Colonic mucosa (tissue), 4 donors: ENCODE measurements at places on chromosomes 12 and 14.
A peak's percentile ranks its signal among the peaks of the same experiment; 100 is the strongest.

GRCh38 chr14:105582639-105583038 is 56.3 kb downstream of the TMEM121 start:
- DNase-seq, result no peak

GRCh38 chr12:67968725-67969124 is 20.5 kb upstream of the IFNG-AS1 start:
- DNase-seq, result no peak

GRCh38 chr12:79615596-79616560 is 74.9 kb downstream of the PAWR start:
- no peak for DNase-seq

GRCh38 chr12:48863291-48863690 is 2.4 kb downstream of the RND1 start:
- no peak for DNase-seq

GRCh38 chr12:48999371-49000131 is at the start of gene DDN:
Gene DDN (minus strand): TSS chr12:48999375. CDS start chr12:48999287, 88 bp downstream.
- DNase-seq, result no peak

DNA sequence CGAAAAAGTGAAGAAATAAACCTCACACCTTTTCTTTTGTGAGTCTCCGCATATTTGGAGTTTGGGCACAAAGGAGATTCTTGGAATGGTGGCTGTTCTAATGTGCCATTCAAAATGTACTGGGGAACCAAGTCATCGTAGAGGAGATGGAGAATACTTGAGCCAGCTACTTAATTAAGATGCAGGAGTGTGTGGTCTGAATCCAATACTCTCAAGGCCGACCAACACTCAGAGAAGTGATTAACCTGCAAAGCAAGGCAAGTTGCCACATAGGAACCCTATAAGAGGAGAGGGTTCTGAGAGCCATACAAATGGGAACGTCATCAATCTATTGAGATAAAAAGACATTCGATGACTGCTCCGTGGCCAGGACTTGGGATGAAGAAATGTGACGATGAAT is 446.7 kb downstream of the GLT1D1 start:
- no peak for DNase-seq

DNA sequence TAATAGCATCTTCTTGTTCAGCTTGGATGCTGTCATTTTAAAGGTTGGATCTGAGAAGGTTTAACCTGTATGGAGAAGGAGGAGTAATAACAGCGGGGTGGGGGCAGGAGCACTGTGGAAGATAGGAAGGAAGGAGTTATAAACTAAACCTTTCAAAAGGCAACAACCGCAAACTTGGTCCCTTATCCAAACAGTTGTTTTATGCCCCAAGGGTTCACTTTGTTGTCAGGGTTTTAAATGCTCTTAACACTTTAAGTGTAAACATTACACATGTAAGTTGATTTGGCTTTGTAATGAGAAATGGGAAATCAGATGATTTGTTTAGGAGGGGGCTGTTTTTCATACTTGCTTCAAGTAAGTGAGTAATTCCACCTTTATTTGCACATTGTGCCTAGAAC is 3.0 kb downstream of the NPAS3 start:
- DNase-seq, result no peak

- no peak for DNase-seq
These were observed 172.2 kb downstream of the BRMS1L start for GRCh38 chr14:35998303-35998702.

- DNase-seq, result no peak
These were observed 202.4 kb upstream of the AMIGO2 start for GRCh38 chr12:47282206-47282605.

DNA sequence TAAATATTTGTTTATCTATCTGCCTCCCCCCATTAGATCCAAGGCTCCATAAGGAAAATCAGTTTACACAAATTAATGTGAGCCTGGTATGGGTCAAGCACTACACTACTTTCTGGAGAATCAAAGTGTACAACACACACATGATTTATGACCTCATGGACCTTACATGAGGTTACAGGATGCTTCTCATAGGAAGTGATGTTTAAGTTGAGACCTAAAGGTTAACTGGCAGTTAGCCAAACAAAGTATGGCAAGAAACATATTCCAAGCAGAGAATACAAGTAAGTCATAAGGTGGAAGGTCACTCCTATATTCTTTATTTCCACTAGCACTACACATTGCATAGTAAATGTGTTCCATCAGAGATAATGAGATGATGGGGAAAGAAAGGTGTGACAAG is 39.2 kb downstream of the OSBPL8 start:
- no peak for DNase-seq

- DNase-seq, result no peak
These were observed 22.1 kb downstream of the PRKCH start for GRCh38 chr14:61343471-61343870.

- DNase-seq, result no peak
These were observed 220.5 kb downstream of the PELI2 start for GRCh38 chr14:56338674-56339073.

- no peak for DNase-seq
These were observed 21.0 kb upstream of the CHST11 start for GRCh38 chr12:104435765-104436164.

GRCh38 chr12:52867642-52868041 is 18.8 kb upstream of the KRT78 start:
- peak; percentile 75 for DNase-seq

GRCh38 chr14:101476916-101477553 is 84.3 kb upstream of the DIO3 start:
- DNase-seq, result peak; percentile 80

DNA sequence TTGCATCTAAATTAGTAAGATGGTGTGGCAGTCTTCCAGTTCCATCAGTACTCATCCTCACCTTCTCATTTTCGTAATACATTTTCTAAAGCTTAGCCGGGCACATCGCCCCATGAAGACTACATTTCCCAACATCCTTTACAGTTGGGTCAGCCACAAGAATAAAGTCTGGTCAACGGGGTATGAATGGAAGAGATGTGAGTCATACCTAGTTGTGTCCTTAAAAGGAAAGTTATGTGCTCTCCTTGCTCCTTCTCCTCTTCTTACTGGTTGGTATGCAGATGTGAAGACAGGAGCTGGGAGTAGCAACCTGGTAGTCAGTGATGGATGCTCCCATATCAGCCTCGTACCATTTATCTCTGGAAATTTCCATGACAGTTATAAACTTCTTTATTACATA is 35.9 kb upstream of the EGLN3 start:
- no peak for DNase-seq

GRCh38 chr12:42853370-42854140 is 264.0 kb upstream of the PRICKLE1 start:
- DNase-seq, result no peak

DNA sequence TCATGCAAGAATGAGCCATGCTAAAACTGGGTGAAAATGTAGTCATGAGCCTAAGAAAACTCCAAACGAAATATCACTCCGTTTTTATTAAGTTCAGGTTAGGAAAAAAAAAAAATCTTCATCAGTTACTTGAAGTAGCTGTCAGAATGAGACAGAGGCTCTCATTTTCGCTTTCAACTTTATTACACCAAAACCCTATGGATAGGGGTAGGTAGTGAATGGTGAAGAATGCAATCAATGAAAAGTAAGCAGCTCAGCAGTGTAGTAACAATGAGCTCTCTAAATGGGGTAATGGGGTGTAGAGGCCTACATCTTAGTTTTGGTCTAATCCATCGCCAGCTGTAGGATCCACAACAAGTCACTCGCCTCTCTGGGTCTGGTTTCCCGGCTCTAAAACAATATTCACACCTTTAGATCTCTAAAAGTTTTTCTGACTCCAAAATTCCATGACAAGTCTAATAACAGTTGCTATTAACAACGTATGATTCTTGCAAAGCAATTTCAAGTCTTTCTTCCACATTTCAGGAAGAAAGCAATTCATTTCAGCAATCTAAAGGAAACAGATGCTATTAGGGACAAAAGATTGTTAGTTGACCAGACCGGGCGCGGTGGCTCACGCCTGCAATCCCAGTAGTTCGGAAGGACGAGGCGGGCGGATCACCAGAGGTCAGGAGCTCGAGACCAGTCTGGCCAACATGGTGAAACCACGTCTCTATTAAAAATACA is 1.7 kb downstream of the BTBD7 start:
- peak; percentile 48 for DNase-seq

GRCh38 chr14:55128386-55129085 is 516 bp upstream of the LGALS3 start:
- DNase-seq, result peak; percentile 26

- no peak for DNase-seq
These were observed 8.1 kb downstream of the CORO1C start for GRCh38 chr12:108722992-108723766.

DNA sequence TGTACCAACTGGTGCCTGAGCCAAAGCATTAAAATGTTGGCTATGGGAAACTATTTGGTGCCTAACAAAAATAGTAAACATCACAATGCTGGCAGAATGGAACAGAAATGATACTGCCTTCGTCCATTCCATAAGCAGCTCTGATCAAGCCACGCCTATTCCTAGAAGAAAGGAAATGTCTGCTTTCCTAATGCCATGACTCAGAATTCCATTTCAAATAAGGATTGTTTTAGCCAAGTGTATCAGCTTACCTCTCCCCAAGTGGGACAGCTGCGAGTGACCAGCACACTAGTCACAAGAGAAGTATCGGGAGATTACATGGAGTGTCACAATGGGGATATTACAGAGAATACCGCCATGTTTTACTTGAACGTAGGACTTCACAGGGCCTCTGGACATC is 38.7 kb downstream of the GLT8D2 start:
- no peak for DNase-seq

GRCh38 chr12:52742196-52742580 is 35.0 kb downstream of the KRT76 start:
- DNase-seq, result no peak

GRCh38 chr12:120101182-120101581 is 15.4 kb downstream of the RAB35 start:
- no peak for DNase-seq

- no peak for DNase-seq
These were observed 16.5 kb downstream of the NPC2 start for GRCh38 chr14:74476607-74477006.

DNA sequence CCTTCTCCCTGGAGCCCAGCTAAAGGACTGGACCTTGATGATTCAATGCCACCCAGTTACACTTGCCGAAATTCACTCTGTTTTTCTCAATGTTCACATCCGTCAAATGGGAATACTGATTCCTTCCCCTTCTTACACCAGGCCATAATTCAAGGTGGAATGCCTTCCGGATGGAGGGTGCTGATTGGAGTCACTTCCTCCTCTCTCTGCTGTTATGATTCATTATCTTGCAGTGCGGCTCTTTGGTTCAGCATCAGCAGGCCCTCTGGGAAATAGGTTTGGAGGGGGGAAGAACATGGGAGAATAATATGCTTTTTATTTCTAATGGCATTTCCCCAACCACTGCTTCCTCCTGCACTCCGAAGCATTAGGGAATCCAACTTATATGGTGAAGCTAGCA is 390.6 kb upstream of the TBX3 start:
- no peak for DNase-seq

- no peak for DNase-seq
These were observed 17.8 kb downstream of the SLC38A2 start for GRCh38 chr12:46354802-46355199.

DNA sequence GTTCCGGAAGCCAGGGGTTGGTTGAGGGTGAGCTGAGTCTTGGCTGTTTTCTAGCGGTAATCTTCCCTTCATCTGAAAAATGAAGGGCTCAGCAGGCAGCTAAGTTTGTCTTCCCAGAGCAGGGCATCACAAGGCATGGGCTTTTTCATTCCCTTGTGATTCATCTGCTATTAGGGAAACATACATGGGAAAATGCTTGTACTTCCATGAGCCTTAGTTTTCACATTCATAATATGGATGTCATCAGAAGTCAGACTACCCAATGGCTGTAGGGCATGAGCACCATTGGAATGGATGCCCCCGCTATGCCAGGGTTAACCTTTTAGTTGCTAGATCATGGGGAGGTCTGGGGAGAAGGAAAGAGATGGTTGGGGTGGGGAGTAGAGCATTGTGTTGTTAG is 18.7 kb downstream of the HELB start:
- no peak for DNase-seq

GRCh38 chr12:57452937-57453509 is 2.1 kb upstream of the INHBE start:
- peak; percentile 79 for DNase-seq

DNA sequence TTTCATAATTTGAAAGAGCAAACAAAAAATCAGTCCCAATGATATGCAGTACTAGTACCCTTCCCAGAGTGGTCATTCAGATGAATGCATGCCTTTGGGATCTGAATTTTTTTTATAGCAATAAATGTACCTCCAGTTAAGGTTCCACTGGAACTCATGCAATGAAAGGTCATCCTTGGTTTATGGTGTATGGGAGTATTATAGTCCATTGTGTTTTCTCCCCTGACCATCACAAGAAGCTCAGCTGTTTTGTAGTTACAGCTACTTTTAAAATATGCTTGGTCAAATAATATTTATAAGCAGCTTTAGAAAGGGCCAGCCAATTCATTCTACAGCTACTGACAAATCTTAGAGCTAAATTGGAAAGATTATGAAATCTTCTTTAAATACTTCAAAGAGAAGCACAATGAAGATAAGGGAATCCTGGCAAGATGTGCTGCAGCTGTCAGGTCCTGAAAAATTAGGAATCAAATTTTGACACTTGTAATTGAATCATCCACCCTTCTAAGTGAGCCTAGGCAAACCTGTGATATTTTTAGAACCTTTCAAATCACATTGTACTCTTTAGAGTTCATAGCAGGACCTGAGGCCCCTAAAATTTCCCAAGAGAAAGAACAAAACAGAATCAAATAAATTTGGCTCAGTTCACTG is 46.5 kb downstream of the IFT81 start:
- no peak for DNase-seq

DNA sequence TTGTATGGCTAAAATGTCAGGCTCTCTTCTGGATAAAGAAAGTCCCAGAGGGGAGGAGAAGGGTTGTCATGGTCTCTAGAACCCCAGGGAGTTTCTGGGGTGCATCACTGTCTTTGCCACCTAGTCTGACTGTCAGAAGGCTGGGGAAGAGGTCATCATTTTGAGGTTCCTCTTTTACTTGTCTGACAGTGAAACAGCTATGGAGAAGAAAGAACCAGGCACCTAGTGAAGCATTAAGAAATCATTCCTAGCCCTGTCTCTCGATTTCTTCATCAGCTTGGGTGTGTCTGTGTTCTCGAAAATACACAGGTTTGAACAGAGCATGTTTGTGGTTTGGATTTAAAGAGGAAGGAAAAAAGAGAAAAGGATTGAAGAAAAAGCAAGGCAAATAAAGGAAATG is 158.7 kb upstream of the LRIG3 start:
- no peak for DNase-seq
